Sciatic nerve (tissue), 2 donors: ENCODE measurements at places on chromosomes 16 and 17. TPM values are rescaled to one million over a fixed set of nuclear protein-coding genes. Genes with fewer than 3 reads are reported as not detected.

Gene CACNG5
- total RNA-seq = not detected

Gene TXNL4B
- 18.8 TPM for total RNA-seq

Gene HSD17B2
- not detected for total RNA-seq

Gene TP53TG3B
- total RNA-seq = not detected

GRCh38 chr16:65200857-65201256 is 79.0 kb upstream of the CDH11 start:
- no peak for DNase-seq

DNA sequence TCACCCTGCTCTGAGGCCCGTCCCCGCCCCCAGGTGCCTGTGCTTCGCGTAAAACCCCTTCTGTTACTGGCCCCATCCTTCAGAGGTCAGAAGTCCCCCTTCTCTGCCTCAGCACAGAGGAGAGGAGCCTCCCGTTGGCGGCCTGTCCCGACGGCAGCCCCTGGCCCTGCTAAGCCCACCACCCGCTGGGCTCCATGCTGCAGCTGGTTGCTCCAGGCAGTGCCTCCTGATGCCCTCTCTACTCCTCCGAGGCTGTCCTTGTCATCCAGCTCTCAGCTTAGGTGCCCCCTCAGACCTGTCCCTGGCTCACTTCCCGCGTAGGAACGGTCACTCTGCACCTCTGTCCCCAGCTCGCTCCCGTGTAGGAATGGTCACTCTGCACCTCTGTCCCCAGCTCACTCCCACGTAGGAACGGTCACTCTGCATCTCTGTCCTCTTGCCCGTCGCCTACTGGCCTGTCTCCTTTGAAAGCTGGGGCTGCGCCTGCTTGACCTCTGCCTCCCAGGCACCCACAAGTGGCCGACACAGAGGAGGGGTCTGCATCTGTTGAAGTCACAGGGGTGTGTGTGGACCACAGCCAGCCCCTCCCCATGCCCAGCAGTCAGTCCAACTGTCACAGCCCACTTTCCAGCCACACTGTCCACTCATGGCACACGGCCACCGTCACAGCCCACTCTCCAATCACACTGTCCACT is 31.7 kb upstream of the ZC3H18 start:
- no peak for DNase-seq

- no peak for DNase-seq
Measured at GRCh38 chr17:27782791-27783206, 17.5 kb downstream of the NOS2 start.
